ENCODE measurements at places on chromosomes 16 and 17. TPM values are rescaled to one million over a fixed set of nuclear protein-coding genes. Genes with fewer than 3 reads are reported as not detected.

DNA sequence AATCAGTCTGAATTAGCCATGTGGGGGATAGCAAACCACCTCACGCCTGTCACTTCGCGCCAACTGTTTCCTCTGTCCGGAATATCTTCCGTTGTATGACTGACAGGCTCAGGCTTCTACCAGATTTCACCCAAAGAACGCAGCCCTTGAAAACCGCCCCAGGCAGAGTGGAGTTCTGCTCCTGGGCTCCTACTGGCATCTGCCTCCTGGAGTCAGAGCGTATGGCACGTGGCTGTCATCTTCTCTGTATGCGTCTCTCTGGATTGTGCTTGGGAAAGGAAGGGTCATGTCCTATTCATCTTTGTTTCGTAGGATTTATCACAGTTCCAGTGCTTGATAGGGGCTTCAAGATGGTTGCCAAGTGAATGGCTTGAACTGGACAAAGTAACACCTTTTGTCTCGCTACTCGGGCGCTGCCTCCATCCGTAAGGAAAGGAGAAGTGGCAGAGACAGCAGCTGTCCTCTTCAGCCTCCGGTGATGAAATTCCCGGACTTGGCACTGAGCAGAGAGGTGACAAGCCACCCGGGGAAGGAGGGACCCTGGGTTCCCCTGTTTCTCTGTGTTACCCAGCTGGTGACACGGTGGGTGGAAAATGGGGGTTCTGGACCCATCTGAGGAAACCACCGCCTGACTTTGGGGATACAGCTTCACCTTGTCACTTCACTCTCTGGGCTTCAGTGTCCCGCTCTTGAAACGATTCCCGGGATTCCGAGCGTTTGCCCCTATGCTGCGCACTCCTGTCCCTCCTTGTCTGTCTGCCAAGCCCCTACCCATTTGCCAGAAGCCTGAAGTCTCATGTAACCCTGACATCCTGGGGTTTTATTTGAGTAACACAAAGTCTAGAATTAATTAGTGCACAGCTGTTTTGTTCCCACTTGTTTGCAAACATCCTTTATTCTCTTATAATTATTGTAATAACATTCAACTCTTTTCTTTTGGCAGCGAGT, 13.9 kb downstream of the KIAA0513 start:
- DNase-seq = no peak

DNA sequence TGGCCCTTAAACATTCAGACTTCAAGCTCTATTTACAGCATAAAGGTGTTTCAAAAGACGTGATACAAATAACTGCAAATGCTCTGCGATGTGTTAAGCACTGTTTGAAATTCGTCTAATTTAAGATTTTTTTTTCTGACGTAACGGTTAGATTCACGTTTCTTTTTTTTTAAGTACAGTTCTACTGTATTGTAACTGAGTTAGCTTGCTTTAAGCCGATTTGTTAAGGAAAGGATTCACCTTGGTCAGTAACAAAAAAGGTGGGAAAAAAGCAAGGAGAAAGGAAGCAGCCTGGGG, 681 bp upstream of the MAPT start:
- DNase-seq = no peak

- DNase-seq = no peak
Measured at GRCh38 chr16:85782451-85782850, 16.9 kb downstream of the EMC8 start.

- no peak for DNase-seq
Measured at GRCh38 chr17:57109393-57110151, 24.5 kb downstream of the AKAP1 start.

Gene CACNG5
- not detected for total RNA-seq

GRCh38 chr16:85899444-85899843, 482 bp downstream of the IRF8 start:
- no peak for DNase-seq

DNA sequence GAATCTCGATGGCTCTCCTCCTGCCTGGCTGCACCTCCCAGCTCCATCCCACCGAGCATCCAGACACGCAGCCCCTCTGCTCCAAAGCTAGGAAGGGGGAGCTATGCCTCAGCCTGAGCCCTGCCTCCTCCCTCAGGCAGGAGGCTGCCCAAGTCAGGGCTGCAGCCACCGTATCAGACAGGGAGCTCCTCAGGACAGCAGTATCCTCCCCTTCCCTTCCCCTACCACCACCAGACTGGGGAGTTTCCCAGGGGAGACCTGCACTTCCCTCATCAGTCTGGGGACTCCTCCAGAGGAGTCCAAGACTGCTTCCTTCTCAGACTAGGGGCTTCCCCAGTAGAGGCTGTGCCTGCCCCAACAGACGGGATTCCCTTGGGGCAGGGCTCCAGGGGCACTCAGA, 17.5 kb downstream of the TMEM132E start:
- DNase-seq = no peak

Gene ASGR1
- total RNA-seq = 4.3 TPM

DNA sequence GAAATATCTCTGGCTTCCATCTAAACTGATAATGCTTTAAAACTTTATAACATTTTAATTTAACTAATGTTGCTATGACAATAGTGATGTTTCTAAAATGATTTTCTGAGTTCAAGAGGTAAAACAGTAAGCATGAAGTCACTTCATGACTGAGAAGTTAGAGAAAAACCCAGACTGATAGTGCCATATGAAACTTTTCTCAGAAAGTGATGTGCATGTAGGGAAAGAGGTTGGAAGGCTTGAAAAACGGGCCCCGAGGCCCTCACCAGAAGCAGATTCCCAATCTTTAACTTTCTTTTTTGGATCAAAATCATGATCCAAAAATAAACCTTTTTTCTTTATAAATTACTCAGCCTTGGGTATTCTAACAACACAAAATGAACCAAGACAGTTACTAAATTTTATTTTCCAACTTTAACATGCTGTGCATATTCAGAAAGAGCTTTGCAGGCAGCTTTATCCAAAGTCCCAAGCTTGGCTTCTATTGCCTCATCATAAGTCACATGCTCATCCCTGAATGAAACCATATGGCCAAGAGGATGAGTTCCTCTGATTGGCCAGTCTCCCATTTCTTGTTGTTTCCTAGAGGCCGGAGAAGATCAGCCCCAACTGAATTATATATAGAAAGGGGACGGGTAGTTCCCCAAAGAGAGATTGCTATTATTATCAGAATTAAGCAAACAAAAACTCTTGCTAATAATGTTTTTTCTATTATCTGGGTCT, 357.6 kb upstream of the SALL1 start:
- no peak for DNase-seq

Gene NR1D1
- total RNA-seq = 24.9 TPM

Gene INTS2
- total RNA-seq = 10.9 TPM

Gene FA2H
- total RNA-seq = 2.1 TPM

DNA sequence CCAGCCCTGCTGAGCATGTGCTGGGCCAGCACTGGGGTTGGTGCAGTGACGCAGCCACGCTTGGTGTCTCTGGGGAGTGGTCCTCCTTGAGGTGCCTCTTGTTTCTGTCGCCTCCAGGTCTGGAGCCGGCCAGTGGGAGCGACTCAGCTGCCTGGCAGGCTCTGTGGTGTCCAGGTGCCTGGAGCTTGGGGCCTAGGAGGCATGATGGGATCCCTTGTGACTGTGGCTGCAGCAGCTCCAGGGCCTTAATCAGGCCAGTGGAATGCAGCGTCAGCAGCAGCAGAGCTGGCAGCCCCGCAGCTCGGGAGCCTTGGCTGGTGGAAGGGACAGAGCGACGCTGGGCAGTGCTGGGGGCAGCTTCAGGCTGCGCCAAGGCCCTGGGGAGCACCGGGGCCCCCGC, 74.7 kb upstream of the CIBAR2 start:
- DNase-seq = no peak

- no peak for DNase-seq
Measured at GRCh38 chr17:58184986-58185761, 7.4 kb upstream of the EPX start.
